CD4-positive, alpha-beta T cell (primary cell): ENCODE measurements at places on chromosomes 16 and 17.

DNA sequence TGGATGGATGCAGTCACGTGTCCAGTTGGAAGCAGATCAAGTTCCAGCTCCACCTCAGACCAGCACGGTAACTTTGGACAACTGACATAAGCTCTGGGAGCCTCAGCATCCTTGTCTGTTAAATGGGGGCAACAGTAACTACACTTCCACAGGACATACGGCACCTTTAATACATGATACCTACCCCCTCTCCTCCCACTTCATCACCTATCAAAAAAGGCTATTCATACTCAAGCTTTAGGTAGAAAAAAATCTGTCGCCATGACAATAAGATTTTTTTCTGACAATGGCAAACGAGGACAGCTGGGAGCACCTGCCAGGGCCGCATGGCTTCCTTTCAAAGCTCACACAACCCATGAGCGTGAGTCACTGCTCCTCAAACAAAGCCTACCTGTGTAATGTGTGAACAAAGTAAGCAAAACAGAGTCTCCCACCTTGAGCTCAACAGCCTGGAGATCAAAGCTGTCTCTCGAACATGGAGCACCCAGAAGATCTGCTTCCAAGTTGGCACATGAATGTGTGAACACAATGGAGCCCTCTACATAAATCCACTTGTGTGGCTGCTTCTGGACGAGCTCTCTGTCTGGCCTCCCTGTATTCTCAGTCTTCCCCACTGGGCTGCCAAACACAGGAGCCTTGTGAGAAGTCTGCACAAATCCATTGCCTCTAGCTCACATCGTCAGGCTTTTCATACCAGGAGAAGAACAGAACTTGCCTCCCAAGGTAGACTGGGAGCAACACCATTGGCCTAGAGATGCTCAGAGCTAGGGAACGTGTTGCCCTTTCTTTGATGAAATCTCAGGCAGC is 459.7 kb downstream of the SOX9 start:
- no peak for DNase-seq

- DNase-seq: no peak
These were observed 33.1 kb downstream of the NAGPA start for GRCh38 chr16:5000573-5001001.

DNA sequence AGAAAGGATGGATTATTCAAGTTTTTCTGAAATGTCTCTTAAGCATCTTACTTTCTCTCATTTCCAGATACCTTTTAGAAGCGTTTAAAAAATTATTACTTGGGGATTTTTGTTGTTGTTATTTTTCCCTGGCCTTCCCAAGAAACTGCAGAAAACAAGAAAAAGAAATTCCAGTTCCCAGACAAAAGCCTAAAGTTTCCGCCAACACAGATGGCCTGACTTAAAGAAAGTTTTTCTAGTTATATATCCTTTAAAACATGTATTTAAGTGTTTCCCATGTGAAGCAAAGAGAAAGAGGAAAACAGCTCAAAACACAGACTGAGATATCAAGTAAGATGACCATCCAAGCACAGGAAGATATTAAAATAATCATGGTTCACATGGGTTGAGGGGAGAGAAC is 401.7 kb upstream of the MAF start:
- DNase-seq: no peak

- no peak for DNase-seq
These were observed 759 bp downstream of the ASPHD1 start for GRCh38 chr16:29900888-29901606.

- DNase-seq: no peak
These were observed 412.0 kb downstream of the SHISA9 start for GRCh38 chr16:13313351-13313750.

- no peak for DNase-seq
These were observed 236.7 kb upstream of the GOT2 start for GRCh38 chr16:58970775-58971174.
